Stimulated activated CD4-positive, alpha-beta T cell treated with anti-CD3 and anti-CD28 coated beads, Interleukin-1b, Interleukin-23, amount 100 ng/mL, for 1 hour (primary cell): ENCODE measurements at places on chromosomes 5 and 9.

- no peak for DNase-seq
Observed at GRCh38 chr5:96391921-96392320, 41.1 kb downstream of the PCSK1 start.

GRCh38 chr5:142193114-142193428, 84.5 kb downstream of the NDFIP1 start:
- no peak for DNase-seq

GRCh38 chr5:9775339-9775738, 145.2 kb upstream of the TAS2R1 start:
- DNase-seq, result no peak

DNA sequence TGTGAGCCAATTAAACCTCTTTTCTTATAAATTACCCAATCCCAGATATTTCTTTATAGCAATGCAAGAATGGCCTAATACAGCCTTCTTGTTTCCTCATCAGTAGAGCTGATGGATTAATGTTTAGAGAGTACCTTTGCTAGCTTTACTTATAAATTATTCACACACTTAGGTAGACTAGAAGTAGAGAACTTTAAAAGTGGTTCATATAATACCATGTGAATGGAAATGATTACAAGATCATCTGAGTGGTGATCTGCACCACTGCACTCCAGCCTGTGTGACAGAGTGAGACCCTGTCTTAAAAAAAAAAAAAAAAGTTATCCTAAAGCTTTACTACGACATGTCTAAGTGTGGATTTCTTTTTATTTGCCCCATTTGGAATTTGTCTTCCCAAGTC, 23.2 kb upstream of the LRRTM2 start:
- DNase-seq, result no peak

GRCh38 chr5:96124589-96124988, 162.9 kb upstream of the ELL2 start:
- DNase-seq, result no peak

GRCh38 chr9:97556721-97557605, 55.5 kb downstream of the TMOD1 start:
- DNase-seq, result no peak

DNA sequence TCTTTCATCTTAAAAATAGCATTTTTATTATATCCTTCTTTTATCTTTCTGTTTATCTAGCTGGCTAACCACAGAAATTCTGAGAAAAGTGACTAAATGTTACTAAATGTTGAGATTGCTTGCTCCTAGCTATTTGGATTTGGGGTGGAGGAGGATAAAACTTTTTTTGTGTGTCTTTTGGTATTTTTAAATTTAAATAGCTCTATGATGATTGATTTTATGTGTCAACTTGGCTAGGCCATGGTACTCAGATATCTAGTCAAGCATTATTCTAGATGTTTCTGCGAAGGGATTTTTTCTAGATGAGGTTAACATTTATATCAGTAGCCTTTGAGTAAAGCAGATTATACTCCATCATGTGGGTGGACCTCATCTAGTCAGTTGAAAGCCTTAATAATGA, 75.0 kb downstream of the GCNT1 start:
- no peak for DNase-seq

DNA sequence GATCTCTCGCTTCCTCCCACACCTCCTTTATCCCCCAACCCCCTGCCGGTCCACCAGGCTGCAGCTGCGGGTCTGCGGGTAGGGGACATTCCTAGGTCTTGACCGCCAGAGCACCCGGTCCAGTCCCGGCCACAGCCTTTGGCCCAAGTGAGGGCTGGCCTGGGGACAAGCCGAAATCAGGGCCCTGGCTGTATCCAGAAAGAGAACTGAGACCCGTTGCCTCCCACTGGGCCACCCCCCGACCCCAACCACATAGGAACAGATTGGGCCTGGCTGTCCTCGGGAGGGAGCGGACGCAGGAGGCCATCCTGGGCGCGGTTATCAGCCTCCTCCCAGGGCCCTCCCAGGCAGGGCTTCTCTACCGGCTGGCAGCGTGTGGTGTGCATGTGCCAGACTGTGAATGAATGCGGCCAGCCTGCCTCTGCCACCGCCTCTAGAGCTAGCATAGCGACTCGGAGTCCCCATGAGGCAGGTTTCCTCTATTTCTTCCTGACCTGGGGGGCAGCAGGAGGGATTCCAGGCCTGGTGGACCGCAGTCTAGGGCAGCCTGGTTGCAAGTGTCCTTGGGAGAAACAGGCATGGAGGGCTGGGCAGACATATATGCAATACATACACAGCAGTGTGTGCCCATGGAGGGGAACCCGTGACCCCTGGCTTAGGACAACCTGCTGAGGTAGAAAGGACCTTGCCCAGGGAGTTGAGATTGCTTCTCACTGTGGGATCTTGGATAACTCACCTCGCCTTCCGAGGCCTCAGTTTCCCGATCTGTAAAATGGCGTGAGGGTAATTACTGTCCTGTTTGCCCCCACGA, 1.2 kb downstream of the N4BP3 start:
- DNase-seq, result peak; percentile 14

- no peak for DNase-seq
Observed at GRCh38 chr5:167451076-167451475, 840.4 kb upstream of the WWC1 start.

GRCh38 chr9:522658-523057, 308.0 kb downstream of the DOCK8 start:
- no peak for DNase-seq

GRCh38 chr5:91910247-91910646, 527.1 kb upstream of the ARRDC3 start:
- DNase-seq, result no peak

- DNase-seq, result no peak
Observed at GRCh38 chr5:90640484-90641059, 82.0 kb downstream of the ADGRV1 start.

- DNase-seq, result no peak
Observed at GRCh38 chr5:117103703-117104102, 529.1 kb upstream of the SEMA6A start.

DNA sequence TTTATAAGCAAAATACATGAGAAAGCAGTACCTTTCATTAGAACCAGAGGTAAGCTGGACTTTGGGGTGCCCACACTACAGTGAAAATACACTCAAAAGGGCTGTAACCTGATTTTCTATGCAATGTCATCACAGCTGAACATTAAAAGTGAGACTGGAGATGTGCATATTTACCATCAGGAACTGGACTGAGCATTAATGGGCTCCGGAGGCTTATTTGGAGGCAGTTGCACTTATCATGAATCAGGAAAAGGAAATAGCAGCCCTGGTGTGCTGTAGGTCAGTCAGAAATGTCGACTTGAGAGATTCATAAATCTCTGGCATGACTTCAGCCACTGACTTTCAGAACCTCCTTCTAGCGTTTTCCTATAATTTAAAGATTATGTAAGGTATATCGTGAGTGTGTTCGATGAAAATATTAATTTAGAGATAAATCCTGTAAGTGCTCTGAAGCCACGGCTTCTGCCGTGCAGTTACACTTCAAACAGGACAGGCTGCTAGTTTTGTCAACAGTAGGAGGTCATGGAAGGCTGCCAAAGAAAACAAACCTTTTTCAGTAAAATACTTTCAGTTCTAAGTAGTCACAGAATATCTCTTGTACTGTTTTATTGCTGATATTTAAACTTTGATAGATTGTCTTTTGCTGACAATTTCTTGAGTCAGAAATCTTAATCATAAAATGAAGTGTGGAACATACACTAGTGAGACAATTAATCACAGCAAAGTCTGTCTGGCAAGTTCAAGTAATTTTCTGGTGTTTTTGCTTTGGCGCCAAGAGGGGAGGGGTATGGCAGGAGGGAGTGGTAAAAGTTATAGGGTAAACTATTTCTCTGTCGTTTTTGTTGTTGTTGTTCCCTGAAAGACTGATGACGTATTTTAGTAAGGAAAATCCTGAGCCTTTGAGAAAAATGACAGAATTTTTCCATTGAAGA, 939.7 kb downstream of the NR2F1-AS1 start:
- DNase-seq, result no peak

DNA sequence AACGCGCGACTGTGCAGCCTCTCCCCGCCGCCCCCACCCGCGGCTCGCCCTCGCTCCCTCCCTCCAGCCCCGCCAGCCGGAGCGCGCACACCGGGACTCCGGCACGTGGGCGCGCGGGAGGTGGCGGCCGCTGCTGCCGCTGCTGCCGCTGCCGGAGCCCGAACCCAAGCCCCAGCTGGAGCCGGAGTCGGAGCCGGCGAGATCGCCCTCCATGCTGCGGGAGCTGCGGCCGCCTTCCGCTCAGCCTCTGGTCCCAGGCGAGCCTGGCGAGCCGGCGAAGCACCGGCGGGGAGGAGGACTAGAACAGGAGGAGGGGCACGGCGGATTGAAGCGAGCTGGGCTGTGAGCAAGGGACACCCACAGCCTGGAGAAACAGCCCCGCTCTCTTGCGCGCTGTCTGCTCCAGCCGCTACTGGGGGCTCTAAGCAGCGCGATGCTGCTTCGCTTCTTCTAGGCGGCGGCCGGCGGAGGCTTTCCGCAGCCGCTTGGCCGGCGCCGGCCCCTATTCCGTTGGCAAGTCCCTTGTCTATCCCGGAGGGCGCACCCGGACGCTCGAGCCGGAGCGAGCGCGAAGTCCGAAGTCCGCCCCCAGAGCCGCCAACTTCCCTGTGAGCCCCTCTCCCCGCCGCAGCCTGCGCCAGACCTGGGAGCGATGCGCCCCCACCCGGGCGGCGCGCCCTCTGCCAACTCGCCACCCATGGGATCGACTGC, 598.7 kb upstream of the SGCD start:
- DNase-seq, result no peak

DNA sequence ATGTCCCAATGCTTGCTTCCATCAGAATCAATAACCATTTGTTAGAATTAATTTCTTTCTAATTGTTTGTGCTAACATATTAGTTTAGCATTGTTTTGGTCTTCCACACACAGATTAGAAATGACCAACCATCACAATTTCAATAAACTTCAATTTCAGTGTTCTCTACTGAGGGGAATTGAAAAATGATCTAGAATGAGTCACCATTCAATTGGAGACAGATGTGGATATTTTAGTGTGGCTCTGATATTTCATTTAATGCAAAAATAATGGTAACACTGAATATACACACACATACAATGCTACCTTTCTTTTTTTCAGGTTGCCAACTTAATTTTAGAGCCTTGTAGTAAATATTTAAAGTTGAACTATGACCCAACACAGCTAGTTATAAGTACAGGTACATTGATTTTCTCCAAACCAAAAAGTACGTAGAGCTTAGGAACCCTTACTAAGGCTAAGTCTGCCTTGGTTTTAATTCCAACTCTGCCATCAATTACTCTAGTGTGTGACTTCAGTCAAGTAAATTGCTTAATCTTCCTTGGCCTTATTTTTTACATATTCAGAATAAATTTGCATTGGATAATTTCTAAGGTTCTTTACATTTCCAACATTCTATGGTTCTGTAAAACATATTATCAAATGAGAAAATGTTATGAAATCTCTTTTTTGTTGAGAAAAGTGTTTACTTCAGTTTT, 143.9 kb downstream of the DMRTA1 start:
- no peak for DNase-seq

- peak; percentile 26 for DNase-seq
Observed at GRCh38 chr5:154811653-154812465, 38.5 kb downstream of the FAXDC2 start.

GRCh38 chr5:17213938-17214337, 3.5 kb upstream of the BASP1 start:
- DNase-seq, result no peak

GRCh38 chr5:153792305-153792704, 246.4 kb downstream of the FAM114A2 start:
- no peak for DNase-seq

GRCh38 chr9:2180704-2181103, 165.6 kb downstream of the SMARCA2 start:
- DNase-seq, result no peak

DNA sequence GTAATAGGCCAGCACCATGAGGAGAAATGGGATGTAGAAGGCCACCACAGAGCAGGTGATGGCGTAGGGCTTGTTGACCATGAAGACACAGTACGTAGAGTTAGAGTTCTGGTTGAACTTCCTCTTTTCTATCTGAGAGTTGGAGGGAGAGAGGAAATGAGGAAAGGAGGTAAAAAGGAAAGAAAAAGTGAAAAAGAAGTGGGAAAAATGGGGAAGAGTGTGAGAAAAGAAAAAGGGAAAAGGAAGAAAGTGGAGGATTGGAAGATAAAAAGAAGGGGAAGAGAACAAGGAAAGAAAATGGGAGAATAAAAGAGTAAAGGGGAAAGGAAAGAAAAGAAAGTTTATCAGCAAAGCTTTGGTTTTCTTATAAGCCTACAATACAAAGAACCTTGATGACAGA, 126.1 kb downstream of the FBXO38 start:
- DNase-seq, result no peak

GRCh38 chr9:132801659-132802058, 76.4 kb downstream of the AK8 start:
- no peak for DNase-seq

GRCh38 chr5:3599226-3600105, 3.8 kb downstream of the IRX1 start:
- DNase-seq, result no peak

GRCh38 chr5:81136557-81136956, 96.6 kb upstream of the CKMT2 start:
- no peak for DNase-seq

DNA sequence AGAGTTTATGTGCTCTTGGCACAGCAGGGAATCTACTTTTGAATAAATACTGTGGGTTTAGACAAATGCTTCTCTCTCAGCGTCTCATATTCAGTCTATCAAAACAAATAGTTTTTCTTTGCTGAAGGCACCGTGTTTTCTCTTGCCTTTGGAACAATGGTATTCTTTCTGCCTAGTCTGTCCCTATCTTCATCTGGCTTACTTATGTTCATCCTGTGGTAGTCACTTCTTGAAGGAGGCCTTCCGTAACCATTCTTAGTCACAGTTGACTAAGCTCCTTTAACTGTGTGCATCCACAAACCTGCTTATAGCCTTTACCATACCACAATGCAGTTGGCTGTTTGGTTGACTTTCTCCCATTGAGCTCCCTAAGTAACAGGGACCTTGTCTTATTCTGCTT, 45.9 kb downstream of the LARP1 start:
- DNase-seq, result no peak

- DNase-seq, result no peak
Observed at GRCh38 chr5:120630550-120630949, 166.4 kb downstream of the PRR16 start.

DNA sequence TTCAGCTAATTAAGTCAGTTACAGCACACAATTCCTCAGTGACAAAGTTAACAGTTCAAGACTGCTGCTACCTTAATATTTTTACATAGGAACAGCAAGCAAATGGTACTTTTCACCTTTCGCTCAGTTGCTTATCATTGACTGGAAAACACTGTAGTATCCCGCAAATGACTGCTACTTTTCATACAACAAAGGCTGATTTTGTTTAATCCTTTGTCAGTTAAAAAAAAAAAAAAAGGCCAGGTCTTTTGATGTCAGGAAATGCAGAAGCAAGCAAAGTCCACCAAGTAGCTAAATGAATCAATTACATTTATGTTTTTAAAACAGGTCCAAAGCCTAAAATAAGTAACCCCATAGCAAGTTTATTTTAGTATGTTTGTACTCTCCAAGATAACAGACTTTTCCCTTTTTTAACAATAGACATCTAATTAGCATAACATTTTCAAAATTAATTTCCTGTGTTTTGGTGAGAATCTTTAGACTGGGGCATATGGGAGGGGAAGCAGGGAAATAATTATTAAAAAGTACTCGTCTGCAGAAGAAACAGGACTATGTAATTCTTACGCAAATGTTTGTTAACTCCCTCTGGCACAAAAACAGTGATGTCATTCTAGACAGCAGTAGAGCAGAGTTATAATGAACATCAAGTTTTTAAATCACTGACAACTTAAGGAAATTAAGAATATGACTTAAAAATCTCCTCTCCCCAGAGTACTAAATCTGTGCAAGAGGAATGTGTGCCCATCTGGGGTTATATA, 9.6 kb downstream of the PFDN1 start:
- no peak for DNase-seq
